ENCODE measurements at places on chromosomes 6 and 20.

DNA sequence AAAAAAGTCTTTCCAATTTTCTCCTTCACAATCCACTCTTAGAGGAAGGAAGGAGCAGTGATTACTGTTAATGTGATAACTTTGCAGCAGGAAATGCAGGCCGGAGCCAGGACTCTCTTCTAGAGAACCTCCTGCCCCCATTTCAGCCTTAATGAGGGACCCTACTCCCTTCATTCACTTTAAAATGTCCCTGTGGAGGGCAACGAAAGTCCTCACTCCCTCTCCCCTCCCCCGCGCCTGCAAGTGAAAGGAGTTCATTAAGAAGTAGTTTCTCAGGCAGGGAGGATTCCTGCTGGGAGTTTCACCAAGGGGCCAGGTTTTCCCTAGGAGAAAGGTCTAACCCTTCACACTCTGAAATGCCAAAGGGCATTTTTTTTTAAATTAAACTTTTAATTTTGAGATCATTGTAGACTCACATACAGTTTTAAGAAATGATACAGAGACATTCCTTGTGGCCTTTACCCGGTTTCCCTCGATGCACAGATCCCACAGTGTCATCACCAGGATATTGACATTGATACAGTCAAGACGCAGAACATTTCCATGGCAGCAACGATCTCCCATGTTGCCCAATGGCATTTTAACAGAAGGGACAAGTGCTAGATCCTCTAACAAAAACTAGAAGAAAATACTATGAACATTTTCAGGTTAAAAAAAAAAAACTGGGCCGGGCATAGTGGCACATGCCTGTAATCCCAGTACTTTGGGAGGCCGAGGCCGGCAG is 6.8 kb upstream of the COMMD7 start:
- DNase-seq, result no peak

DNA sequence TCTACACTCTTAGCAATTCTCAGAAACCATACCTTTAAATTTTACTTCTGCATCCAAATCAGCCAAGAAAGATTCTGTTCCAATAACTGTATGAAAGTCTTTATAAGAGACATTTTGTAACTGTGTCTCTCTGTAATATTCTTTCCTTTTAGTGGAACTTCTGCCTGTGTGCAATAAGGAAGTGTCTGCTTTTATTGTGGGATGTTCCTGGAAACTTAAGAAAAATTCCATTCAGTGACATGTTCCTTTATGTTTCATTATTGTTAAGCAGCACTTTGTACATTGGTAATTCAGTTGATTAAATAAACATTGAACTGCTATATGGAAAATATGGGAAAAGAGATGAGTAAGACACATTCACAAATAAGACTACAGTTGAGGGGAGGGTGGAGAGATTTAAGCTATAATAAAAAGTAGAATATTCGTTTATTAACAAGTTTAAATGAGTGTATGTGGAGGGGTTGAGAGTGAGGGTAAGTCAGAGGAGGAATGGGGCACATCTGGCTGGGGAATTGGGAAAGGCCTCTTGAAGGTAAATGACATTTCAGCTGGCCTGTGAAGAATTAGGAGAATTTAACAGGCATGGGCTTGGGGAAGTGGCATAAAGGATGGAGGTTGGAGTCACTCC is 11.9 kb downstream of the NUS1 start:
- DNase-seq, result no peak

DNA sequence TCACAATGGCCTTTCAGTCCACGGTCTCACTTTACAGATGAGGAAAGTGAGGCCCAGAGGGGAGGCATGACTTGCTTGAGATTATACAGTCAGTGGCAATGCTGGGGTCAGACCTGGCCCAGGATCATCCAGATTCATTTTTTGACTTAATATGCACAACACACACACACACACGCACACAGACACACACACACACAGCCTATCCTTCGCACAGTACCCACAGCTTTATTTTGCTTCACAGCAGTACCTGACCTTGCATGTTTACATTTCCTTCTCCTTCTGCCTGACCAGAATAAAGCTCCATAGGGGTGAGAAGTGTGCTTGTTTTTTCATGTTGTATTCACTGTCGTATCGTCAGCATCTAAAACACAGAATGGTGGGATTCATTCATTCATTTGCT is 79.8 kb downstream of the VEGFA start:
- no peak for DNase-seq

DNA sequence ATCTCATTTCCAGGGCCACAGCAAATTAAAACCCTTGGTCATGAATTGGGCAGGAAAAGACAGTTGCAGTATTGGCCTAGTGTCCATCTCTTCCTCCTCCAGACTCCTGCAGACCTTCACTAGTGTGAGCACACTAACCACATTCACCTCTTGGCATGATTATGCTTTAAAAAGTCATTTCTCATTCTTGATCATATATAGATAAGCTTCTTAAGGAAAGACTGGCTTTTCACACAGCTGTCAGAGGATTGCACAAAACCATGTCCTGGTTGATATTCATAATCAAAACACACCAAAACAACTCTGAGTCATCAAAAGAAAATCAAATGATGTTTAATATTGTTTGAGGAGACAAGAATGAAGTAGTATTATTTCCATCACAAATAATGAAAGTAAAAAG is 52.1 kb downstream of the TMEM200A start:
- DNase-seq, result no peak

- no peak for DNase-seq
Measured at GRCh38 chr6:155001482-155001881, 6.4 kb downstream of the TIAM2 start.

- no peak for DNase-seq
Measured at GRCh38 chr6:1591243-1591642, 18.5 kb upstream of the FOXC1 start.

GRCh38 chr6:18976091-18976490 is 588.9 kb downstream of the RNF144B start:
- no peak for DNase-seq

DNA sequence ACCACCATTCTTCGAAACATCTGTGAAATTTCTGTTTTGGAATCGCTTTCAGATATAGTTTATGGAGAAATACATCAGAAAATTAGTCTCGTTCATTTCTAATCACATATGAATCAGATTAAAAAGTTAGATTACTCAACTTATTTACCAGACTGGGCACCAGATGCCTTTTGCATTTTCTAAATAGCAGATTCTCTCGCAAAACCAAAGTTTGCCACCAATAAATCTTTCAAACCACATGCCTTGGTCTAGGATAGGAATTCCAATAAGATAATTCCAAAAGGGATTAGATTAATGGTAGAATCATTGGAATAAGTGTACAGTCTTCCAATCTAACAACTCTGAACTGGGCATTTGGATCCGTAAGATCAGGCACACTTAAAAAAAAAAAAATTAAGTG is 160.4 kb upstream of the TAB2 start:
- DNase-seq, result no peak

- DNase-seq, result no peak
Measured at GRCh38 chr20:57146155-57146554, 120.3 kb downstream of the BMP7 start.

DNA sequence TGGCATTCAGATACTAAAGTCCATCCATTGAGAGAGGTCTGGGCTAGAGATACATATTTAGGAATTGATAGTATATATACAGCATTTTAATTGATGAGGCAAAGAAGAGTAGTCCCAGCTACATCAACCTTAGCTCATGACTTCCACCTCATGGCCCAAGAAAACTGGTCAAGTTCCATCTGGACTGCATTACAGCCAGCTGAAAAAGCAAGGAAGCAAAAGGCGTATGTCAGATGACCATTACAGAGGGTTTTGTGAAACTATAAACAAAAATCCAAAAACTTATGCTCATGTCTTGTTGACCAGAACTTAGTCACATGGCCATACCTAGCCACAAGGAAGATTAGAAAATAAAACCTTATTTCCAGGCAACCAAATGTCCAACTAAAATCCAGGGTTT is 46.8 kb upstream of the RNF146 start:
- DNase-seq, result no peak

- peak; percentile 74 for DNase-seq
Measured at GRCh38 chr20:50804437-50805348, 9.8 kb downstream of the BCAS4 start.

Data from OCI-LY7 (cell line).